ENCODE measurements at places on chromosomes 1 and 21.

DNA sequence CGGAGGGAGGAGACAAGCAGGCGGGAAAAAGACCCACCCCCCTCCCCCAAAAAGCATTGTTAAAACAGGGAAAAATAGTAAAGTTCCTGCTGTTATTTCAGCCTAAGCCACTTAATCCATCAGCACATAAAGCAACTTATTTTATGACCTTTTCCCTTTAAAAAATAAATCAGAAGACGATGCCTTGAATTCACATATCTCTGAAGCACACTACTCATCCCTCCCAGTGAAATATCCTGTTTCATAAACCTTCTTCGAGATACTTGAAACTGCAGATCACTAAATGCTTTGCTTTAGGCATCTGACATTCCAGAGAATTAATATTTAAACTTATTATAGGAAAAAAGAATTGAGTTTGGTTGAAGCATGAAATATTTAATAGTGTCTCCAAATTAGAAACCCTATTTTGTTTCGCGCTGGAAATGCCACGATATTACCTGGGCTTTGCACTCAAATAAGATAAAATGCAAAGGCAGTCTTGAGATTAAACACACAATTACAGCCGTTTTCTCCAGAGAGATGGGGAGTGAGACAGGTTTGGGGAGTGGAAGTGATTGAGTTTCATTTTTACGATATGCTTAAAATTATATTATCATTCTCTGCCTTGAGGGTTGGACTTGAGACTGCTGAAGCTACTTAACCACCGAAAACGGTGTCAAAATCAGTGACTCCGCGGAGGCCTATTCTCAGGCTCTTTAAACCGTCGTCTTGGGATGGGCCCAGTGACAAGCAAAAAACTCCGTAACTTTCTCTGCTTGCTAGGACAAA lies 9.3 kb downstream of the GLIS1 start:
- no peak for DNase-seq

- no peak for DNase-seq
These were observed 20.6 kb downstream of the SLC2A1 start for GRCh38 chr1:42937836-42938644.

DNA sequence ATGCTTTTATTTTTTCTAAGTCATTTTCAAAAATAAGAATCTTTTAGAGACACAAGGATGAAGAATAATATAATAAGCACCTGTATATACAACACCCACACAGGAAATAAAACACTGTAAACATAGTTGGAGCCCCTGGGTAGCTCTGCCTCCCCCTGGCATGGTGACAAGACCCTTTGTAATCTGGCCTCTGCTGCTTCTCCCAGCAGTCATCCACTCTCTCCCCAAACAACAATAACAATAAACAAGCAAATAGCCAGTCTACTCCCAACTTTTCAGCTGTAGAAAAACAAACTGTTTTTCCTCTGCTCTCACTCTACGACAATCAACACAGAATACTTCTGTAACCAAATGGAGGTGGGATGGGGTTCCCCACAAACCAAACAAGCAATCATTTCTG lies 110.1 kb downstream of the CSMD2 start:
- no peak for DNase-seq

- no peak for DNase-seq
These were observed 121.4 kb downstream of the TGFBR3 start for GRCh38 chr1:91764471-91765115.

- DNase-seq: no peak
These were observed 6.4 kb upstream of the WNT3A start for GRCh38 chr1:228000416-228000815.

DNA sequence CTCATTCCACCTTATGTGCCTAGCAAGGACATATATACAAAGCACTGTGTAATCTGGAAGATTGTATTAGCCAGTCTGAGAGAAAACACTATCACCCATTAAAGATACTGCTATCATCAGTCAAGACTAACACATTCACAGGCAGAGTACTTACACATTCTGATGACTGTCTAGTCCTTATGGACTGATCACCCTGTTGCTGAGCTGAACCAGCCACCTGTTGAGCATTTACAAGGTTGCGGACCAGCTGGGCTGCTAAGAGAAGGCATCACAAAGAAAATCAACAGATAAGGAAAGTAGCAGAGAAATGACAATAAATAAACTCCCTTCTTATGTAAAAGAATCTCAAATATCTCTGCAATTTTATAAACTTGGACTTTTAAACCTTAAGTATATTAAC lies 30.8 kb downstream of the PRPF38A start:
- DNase-seq: no peak

- no peak for DNase-seq
These were observed at the start of gene CLEC20A for GRCh38 chr1:178496410-178497135. TSS of gene CLEC20A (minus strand) at chr1:178496964. CDS start at chr1:178496939, 25 bp downstream.

DNA sequence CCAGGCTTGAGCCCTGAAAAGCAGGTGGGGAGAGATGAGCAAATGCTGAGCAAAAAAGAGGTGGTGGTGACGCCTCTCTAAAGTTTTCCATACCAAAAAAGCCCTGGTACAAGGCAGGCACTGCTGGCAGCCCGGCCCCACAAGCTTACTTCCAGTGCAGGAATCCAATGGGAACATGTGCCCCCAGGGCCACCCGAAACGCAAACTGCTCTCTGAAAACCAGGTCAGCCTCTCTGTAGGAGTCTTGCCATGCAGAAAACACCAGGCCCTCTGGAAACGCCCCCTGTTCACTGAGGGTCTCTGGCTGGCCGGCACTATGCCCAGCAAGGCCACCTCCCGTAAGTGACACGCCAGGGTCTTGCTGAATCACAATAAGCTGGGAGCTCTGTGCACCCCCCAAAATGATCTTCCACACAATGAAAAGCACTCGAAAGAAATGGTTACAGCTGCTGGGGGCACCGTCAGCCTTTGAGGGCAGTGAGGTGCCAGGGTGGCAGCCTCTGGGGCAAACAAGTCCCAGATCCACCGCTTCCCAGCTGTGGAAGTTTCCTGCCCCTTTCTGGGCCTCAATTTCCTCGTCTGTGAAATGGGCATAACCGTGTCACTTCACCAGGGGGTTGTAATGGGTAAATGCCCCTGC lies 170.5 kb downstream of the TOMM20 start:
- DNase-seq: no peak

- no peak for DNase-seq
These were observed 56.9 kb downstream of the MIER1 start for GRCh38 chr1:66981679-66982078.

DNA sequence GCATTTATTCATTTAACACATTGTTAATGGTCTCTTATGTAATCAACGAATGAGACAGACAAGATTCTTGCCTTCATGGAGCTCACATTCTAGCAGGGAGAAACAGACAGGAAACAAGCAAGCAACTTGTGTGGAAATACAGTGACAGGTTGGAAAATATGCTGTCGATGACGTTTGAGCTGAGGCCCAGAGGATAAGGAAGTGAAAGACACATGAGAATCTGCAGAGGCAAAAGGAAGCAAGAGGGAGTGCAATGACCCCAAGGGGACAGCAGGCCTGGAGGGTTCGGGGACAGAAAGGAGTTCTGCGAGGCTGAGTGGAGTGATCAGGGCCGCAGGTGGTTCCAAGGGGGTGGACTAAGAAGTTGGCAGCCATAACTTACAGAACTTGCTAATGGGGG lies 60.6 kb upstream of the AKT3 start:
- DNase-seq: no peak

- no peak for DNase-seq
These were observed 137.8 kb upstream of the KRTAP19-8 start for GRCh38 chr21:31176080-31176551.

GRCh38 chr1:204706838-204707509 lies 21.4 kb upstream of the LRRN2 start:
- no peak for DNase-seq

DNA sequence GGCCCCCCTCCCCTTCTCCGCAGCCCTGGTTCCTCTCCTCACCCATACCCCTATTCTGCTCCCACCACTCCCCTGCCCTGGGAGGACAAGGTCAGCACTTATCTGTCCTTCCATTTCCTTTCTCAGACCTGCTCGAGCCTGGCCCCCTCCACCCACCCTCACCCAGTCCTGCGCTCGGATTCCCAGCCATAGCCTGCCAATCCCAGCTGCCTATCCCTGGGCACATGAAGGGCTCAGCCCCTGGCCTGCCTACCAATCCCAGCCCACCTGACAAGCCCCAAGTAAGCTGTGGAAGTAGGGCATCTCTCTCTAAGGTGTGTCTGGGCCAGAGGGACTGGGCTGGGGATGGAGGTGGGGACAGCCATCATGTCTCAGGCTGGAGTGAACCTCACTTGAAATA lies 5.4 kb downstream of the BLACAT1 start:
- DNase-seq: no peak

DNA sequence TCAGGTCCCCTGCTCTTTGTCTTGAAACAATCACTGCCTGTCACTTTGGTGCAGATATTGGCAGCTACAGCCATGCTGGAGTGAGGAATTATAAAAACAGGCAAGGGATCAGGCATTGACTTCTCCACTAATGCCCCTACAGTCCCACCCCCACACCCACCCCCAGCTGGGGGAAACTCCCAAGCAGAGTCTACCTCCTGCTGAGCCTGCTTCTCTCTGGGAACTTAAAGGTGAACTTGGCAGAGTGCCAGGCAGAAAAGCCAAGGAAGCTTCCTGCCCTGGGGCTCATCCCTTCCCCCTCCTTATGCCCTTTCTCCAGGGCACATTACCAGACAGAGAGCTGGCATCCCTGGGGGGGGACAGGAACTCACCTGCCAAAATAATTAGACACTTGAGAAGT lies 6.7 kb downstream of the NCMAP start:
- DNase-seq: no peak

GRCh38 chr21:44750675-44751025 lies 39.3 kb upstream of the TSPEAR start:
- no peak for DNase-seq

DNA sequence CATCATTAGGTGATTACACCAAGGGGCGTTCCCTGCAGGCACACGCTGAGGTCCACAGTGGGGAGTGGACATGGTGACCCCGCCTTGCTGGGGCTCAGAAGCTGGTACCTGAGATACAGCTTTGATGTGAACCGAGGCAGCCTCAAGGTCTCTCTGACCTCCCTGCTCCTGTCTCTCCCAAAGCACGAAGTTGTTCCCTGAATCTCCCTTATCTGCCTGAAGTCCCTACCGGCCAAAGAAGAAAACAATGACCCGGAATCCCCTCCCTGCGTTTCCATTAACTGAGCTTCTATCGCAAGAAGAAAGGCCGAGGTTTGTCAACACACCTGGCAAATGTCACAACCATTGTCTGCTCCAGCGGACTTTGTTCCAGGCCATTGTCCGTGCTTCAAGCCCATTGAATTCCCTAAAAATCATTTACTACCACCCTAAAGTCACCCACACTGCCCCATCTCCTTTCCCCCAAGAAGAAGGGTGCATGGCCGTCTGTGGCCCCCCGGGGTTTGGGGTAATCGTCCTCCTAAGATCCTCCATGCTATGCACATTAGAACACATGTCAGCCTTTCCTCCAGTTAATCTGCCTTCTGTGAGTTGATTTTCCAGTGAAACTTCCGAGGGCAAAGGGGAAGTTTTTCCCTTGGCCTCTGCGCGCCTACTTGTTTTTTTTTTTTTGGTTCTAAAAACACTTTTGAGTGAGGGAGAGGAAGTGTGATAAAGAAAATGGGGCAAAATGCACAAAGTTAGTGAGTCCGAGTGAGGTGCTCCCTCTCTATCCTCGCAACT lies 48.1 kb upstream of the COL18A1 start:
- no peak for DNase-seq

GRCh38 chr1:219177363-219177762 lies 3.7 kb downstream of the LYPLAL1 start:
- no peak for DNase-seq

DNA sequence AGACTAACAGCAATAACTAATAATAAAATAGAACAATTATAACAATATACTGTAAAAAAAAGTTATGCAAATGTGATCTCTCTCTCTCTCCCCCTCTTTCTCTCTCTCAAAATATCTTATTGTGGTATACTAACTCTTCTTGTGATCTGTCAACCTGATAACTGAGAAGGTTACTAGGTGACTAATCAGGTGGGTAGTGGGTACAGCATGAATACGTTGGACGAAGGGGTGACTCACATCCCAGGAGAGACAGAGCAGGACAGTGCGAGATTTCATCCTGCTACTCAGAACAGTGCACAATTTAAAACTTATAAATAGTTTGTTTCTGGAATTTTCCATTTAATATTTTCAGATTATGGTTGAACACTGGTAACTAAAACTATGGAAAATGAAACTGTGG lies 257.5 kb downstream of the LRRC40 start:
- DNase-seq: no peak

GRCh38 chr1:175877939-175878737 lies 134.7 kb upstream of the TNR start:
- no peak for DNase-seq

DNA sequence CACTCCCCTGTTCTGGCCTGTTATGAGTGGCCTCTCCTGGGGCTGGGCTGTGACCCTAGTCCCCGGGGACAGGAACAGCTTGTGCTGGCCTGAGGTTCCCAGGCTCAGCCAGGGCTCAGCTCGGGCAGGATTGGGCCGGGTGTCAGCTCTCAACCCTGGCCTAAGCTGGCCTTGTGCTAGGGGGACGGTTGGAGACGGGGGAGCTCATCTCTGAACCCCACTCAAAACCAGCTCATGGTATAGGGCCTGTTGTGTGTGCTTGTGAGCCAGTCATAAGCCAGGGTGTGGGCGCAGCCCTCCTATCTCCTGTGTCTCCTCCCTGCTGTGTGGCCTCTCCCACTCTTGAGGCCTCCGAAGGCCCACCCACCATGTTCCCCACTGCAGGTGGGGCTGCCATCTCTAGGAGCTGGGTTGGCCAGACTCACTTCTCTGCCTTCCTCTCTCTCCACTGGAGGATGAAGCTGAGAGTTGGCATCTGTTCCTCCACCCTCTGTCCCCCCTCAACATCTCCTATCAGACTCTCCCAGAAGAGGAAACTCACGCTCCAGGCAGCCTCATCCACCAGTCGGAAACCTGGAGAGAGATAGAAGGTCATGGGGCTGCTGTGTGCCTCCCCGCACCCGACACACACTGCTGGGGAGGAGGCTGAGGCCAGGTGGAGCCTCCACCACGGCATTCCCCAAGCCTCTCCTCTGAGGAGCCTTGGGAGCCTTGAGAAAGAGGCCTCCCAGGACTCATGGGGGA lies 1.4 kb downstream of the PEAR1 start:
- DNase-seq: no peak

GRCh38 chr1:21308330-21308729 lies 18.1 kb upstream of the ECE1 start:
- no peak for DNase-seq

DNA sequence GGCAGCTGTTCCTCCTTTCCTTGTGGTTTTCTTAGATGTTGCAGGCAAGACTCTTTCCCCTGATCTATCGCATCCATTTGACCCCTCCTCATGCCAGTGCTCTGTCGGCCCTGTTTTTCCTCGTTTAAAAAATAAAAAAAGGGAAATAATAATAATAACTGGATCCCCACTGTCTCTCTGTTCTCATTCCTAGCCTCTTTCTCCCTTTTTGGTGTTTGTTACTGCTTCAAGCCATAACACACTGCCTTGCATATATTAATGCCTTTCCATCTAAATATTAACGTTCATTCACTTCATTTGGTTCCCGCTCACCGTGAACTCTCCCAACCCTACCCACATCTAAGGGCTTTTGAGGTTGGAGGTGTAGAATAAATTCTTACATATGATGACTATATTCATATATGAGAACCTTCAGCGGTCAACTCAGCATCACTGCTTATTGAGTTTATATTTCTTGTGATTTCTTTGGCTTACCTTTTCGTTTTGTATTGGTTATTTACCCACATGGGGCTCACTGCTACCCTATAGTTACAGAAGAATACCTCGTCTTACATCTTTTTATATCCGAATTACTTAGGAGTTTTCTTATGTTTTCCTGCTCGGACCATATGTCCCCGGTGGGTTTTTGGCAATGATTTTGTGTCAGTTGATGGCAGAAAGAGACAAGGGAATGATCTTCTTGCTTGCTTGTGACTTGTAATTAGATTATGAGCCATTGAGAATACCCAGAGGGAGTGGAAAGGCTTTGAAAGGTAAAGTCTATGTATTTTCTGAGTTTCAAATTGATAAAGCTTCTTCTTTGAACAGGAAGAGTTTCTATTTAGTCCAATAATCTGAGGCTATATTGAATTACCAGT lies 805 bp downstream of the ATG4C start:
- DNase-seq: no peak
